ENCODE measurements at places on chromosomes 11 and 22. TPM values are rescaled to one million over a fixed set of nuclear protein-coding genes. Genes with fewer than 3 reads are reported as not detected.

Gene TMEM191C
- 2.9 TPM for total RNA-seq

Gene MMP7
- total RNA-seq, result 2.7 TPM

Gene TSG101
- total RNA-seq, result 79.1 TPM

Gene EIF3F
- 387 TPM for total RNA-seq

Gene ELF5
- total RNA-seq, result not detected
